ENCODE measurements at places on chromosomes 5 and 9. TPM values are rescaled to one million over a fixed set of nuclear protein-coding genes. Genes with fewer than 3 reads are reported as not detected.

The SPEF2 gene
- total RNA-seq = 2.6 TPM

The DMRT3 gene
- total RNA-seq = not detected

The MLANA gene
- total RNA-seq = not detected

The VLDLR gene
- total RNA-seq = 8.3 TPM

The SHLD3 gene
- 6.0 TPM for total RNA-seq

The PDZD2 gene
- 0.44 TPM for total RNA-seq

The LCN12 gene
- total RNA-seq = not detected

The PDE4D gene
- 26.2 TPM for total RNA-seq

The SLC23A1 gene
- not detected for total RNA-seq

The TSPAN17 gene
- 42.1 TPM for total RNA-seq

The UGT3A1 gene
- total RNA-seq = not detected

The KIF12 gene
- total RNA-seq = not detected

The OR1J2 gene
- not detected for total RNA-seq

The PCBD2 gene
- total RNA-seq = 4.2 TPM

The RORB gene
- total RNA-seq = under 0.01 TPM

The CDC20B gene
- total RNA-seq = not detected

The SELENOP gene
- total RNA-seq = 4.7 TPM

The OLFML2A gene
- total RNA-seq = 11.5 TPM

The SCGB3A2 gene
- total RNA-seq = not detected

The SPINK6 gene
- not detected for total RNA-seq

The FBP2 gene
- not detected for total RNA-seq

The BTNL8 gene
- total RNA-seq = not detected

The LCN15 gene
- not detected for total RNA-seq

The DMGDH gene
- total RNA-seq = 1.5 TPM

The GRIN1 gene
- 0.29 TPM for total RNA-seq

The CCDC192 gene
- total RNA-seq = not detected

The SLC6A7 gene
- total RNA-seq = under 0.01 TPM

The ACTBL2 gene
- 3.3 TPM for total RNA-seq

The NUTM2F gene
- total RNA-seq = not detected

The HRCT1 gene
- total RNA-seq = not detected

The ZFP62 gene
- total RNA-seq = 9.0 TPM

The FREM1 gene
- 0.72 TPM for total RNA-seq

The DPYSL3 gene
- 147 TPM for total RNA-seq

The IRX1 gene
- not detected for total RNA-seq

The TNC gene
- total RNA-seq = 326 TPM

The PCDHA4 gene
- total RNA-seq = under 0.01 TPM

The DMRT2 gene
- not detected for total RNA-seq

The PCDHGA12 gene
- total RNA-seq = 30.0 TPM

The NR6A1 gene
- total RNA-seq = 0.66 TPM

The ENTPD8 gene
- not detected for total RNA-seq

The CARD6 gene
- 11.6 TPM for total RNA-seq

The PCDHA1 gene
- total RNA-seq = not detected

The PCDHAC2 gene
- total RNA-seq = 0.22 TPM

The TRPM3 gene
- under 0.01 TPM for total RNA-seq

The COL23A1 gene
- total RNA-seq = not detected

The GAPT gene
- total RNA-seq = not detected

The TMEM38B gene
- 10.5 TPM for total RNA-seq

The ELP1 gene
- total RNA-seq = 20.8 TPM

The RGS3 gene
- total RNA-seq = 60.3 TPM

The PRLR gene
- 0.22 TPM for total RNA-seq

The NMUR2 gene
- under 0.01 TPM for total RNA-seq

The FOXD4L4 gene
- 0.14 TPM for total RNA-seq

The DELE1 gene
- 46.6 TPM for total RNA-seq

The IL33 gene
- 175 TPM for total RNA-seq

The ZFP2 gene
- total RNA-seq = under 0.01 TPM

The GRM6 gene
- total RNA-seq = not detected

The NTRK2 gene
- 0.14 TPM for total RNA-seq
